ENCODE measurements at places on chromosomes 6 and 20.

GRCh38 chr6:2596222-2596621, 154.5 kb downstream of the MYLK4 start:
- no peak for DNase-seq

- DNase-seq = no peak
Observed at GRCh38 chr20:37327748-37328147, 18.2 kb upstream of the SRC start.

DNA sequence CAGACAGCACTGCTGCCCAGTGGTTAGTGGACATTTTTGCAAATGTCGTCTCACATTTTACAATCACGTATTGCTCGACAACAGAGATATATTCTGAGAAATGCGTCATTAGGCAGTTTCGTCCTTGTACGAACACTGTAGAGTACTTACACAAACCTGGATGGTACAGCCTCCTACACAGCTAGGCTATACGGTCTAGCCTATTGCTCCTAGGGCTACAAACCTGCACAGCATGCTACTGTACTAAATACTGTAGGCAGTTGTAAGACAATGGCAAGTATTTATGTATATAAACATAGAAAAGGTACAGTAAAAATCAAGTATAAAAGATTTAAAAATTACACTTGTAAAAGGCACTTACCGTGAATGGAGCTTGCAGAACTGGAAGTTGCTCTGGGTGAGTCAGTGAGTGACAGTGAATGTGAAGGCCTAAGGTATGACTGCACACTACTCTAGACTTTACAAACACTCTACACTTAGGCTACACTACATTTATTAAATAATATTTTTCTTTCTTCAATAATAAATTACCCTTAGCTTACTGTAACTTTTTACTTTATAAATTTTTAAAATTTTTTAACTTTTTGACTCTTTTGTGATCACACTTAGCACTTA, 43.1 kb downstream of the ALDH5A1 start:
- no peak for DNase-seq

DNA sequence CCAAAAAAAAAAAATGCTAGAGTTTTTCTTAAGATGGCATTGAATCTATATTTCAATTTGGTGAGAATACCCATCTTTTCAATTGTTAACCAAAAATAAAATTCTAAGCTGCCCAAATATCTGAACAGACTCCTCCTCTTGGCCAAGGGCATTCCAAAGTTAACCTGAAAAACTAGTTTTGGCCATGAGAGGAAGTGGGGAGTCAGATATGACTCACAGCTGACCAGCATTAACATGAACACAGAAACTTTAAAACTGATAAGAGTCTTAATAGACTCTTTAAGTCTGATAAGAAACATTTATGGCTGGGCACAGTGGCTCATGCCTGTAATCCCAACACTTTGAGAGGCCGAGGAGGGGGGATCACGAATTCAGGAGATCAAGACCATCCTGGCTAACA, 171.3 kb downstream of the FAXC start:
- DNase-seq = no peak

DNA sequence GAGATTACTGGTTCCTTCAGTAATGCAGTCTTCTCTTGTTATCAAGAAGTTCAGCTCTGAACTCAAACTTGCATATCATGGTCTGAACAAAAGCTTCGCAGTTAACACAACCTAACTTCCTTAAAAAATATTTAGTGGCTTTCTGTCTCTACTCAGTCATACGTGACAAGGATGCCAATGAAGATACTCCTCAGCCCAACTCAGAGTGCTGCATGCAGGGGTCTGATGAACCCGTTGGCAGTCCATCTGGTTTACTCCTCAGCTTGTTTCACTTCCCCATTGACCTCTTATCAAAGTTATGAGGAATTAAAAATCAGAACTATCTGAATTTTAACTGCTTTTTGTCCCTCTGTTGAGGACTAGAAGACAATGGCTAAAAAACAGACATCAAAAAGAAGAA, 56.6 kb upstream of the RIN2 start:
- no peak for DNase-seq

- DNase-seq = no peak
Observed at GRCh38 chr6:123733180-123733579, 70.5 kb upstream of the NKAIN2 start.

Measured in NCI-H2029 (cell line).